ENCODE measurements at places on chromosomes 16 and 17. TPM values are rescaled to one million over a fixed set of nuclear protein-coding genes. Genes with fewer than 3 reads are reported as not detected.

- no peak for DNase-seq
Observed at GRCh38 chr17:80424878-80425765, 10.2 kb downstream of the ENDOV start.

DNA sequence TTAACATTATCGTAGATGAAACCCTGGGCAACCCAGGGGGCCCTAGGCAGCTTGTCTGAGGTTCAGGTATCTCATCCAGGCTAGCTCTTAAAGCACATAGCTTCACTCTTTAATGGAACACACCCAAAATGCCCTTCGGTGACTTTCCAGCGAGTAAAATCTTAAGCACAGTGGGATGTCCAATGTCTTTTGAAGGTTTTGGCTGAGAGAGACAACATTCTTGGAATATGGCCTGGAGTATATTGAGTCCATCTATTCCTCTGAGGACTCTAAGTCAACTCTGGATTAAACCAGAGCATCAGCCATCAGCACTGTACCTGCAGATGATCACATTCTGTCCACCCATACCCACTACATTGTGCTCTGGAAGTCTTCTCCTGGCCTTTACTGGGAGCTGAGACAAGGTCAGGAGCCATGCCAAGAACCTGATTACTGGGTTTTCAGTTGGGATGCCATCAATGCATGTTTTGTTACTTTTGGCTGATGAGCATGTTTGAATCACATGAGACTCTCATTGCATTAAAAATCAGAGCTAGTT lies 63.4 kb upstream of the CDH11 start:
- no peak for DNase-seq

- DNase-seq = peak; percentile 30
Observed at GRCh38 chr16:87058728-87059250, 258.4 kb downstream of the C16orf95 start.

GRCh38 chr17:60106340-60107059 lies 27.8 kb upstream of the HEATR6 start:
- peak; percentile 53 for DNase-seq

The KRTAP1-5 gene
- total RNA-seq = 2.5 TPM

Data from SJSA1 (cell line).